ENCODE measurements at places on chromosomes 6 and 20.

- DNase-seq = no peak
Measured at GRCh38 chr20:35735826-35736470, 6.1 kb downstream of the RBM39 start.

- DNase-seq = no peak
Measured at GRCh38 chr6:139443231-139444112, 69.0 kb upstream of the CITED2 start.

- DNase-seq = no peak
Measured at GRCh38 chr6:169173532-169174268, 79.9 kb downstream of the THBS2 start.

DNA sequence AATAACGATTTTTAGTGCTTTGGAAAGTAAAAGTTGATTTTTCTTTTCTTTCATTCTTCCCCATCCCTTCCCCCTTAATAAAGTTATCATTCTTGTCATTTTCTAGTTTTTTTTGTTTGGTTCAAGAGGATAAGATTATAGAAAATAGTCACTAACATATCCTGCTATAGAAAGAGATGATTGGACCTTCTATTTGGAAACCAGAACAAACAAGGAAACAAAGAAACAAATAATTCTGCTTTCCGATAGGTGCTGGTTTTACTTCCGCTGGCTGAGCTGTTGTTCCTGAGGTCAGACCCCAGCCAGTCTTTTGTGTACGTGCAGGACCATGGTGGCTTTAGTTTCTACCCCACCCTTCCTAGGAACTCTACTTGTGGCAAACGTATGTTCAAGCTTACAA lies at the start of gene CDH26:
TSS of gene CDH26 (plus strand) at position 301 of the 400 bp plus-strand sequence. CDS start 304 bp downstream, outside the sequence.
- no peak for DNase-seq

DNA sequence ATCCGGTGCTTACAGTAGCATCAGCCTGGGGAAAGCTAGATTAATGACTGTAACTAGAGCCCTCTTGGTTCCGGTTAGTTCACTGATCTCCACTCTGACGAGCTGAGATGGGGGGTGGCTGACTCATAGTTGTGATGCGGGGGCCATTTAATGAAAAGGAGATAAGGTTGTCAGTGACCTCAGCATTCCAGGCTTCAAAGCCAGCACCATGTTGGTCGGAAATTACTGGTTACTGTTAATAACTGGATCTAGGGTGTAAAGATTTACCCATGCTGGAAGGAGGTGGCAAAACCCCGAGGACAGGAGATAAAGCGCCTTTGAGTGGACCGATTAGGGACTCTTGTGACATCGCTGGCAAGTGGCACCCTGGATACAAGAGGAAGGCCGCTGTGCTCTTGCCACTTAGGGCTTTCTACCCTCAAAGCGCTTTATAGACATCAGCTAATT lies 21.1 kb downstream of the FOXC1 start:
- DNase-seq = no peak

DNA sequence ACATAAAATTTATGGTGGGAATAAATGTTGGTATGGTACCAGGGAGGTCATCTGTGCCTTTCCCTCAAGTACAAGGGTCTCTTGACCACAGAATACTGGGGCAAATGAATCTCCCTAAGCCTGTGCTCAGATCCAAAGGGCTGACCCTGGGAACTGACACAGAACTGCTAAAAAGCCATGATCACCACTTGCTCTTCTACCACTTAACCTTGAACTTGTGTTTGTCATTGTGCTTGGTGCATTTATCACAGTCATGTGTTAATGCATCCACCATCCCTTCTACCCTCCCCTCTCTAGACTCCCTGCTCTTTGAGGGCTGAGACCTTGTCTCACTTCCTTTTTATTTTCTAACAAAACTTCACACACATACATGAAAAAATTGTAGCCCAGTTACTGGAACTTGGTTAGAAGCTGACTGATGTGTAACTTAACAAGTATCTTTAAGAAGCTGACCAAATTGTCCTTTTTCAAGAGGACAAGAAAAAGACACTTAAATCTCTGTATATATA lies 46.1 kb upstream of the PBOV1 start:
- no peak for DNase-seq

- no peak for DNase-seq
Measured at GRCh38 chr6:169933251-169933821, 181.9 kb downstream of the ERMARD start.

GRCh38 chr6:70592391-70593117 lies 25.8 kb downstream of the SDHAF4 start:
- DNase-seq = no peak

GRCh38 chr6:80967609-80968008 lies 784.9 kb downstream of the TENT5A start:
- DNase-seq = no peak

DNA sequence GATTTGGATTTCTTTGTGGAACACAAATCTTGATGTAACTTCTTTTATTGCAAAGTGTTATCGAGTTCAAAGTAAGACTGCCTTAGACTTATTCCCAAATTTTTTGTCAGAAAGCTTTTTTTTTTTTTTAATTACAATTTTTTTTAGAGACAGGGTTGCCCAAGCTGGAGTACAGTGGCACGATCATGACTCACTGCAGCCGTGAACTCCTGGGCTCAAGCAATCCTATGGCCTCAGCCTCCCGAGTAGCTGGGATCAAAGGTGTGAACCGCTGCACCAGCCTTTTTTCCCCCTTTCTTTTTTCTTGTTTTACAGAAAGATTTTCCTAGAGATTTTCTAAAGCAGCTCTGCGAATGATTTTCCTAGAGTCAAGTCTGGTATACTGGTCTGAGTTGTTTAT lies 2.8 kb downstream of the RIOK1 start:
- DNase-seq = no peak

DNA sequence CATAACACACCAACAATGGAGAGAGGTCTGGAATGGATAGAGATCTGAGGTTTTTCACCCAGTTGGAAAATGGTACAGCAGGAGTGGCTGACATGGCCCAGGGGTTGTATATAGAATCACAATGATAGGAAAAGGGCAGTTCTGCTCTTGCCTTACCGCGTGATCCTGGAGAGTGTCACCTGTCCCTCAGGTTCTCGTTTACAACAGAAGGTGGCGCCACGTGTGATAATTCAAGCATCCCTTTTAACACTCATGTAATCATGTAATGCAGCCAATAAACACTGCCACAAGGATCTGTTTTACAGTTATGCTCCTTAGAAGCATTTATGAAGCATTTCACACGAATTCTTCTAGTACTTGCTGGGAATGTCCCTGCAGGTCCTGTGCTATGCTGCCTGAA lies 12.9 kb upstream of the WFDC2 start:
- DNase-seq = peak; percentile 46

DNA sequence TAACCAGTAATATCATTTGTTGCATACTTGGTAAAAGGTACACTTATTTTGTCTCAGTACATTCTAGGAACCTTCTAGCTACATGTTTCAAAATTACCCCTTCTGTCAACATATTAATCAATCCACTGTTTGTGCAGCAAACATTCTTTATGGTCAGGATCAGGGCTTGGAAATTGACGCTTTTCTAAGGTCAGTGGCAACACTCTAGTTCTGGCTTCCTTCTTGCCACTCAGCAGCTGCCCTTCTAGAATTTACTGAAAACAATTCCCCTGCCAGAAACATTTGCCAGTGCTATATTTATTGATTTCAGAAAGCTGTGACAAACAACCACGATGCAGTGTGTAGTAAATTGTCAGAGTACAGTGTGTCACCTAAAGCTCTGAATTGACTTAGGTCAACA lies 84.7 kb upstream of the FBXL4 start:
- no peak for DNase-seq

DNA sequence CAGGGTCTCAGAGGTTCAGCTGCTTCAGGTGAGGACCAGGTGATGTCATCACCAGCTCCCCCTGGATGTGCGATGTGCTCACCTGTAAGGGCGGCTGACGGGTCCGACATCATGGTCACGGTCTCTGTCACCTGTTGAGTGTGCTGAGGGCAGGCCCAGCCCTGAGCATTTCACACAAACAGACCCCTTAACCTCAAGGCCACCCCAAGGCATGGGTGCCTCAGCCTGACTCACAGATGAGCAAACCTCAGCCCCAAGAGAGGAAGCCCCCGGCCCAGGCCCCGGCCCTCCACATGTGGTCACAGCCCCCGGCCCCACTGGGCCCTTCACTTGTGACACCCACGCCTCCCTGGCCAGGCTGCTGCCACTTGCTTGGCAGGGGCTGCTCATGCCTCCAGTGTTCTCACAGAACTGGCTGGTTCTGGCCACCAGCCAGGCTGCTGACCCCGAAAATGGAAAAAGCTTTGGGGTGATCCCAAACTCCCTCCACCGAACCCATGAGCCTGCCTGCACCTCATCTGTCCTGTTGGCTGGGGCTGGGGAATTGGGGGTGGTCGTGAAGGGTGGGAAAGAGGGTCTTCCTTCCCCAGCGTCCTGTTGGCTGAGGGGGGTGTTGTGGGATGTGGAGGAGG lies 33.3 kb downstream of the PRR18 start:
- no peak for DNase-seq

DNA sequence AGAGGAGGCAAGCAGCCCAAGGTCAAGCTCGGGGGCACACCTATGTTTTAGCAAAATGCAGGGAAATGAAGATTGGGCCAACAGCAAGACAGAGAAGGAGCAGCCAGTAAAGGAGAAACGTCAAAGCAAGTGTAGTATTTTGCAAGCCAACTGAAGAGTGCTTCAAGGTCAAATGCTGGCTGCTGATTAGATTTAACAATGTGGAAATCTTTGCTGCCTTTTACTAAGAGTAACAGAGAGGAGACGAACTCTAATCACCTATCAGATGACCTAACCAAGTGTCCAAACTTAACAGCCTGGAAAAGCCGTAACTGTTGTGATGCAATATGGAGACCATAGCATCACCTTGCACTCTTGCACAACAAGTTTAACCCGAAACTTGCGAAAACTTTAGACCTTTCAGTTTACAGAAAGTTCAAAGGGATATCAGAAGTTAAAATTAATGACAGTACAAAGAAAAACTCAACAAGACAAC lies 30.4 kb downstream of the AKIRIN2 start:
- DNase-seq = no peak

GRCh38 chr6:38155144-38155543 lies 335.6 kb downstream of the ZFAND3 start:
- no peak for DNase-seq

- DNase-seq = no peak
Measured at GRCh38 chr20:37490663-37491350, 30.2 kb upstream of the NNAT start.

- peak; percentile 1 for DNase-seq
Measured at GRCh38 chr6:137967689-137968454, 100.8 kb downstream of the TNFAIP3 start.

DNA sequence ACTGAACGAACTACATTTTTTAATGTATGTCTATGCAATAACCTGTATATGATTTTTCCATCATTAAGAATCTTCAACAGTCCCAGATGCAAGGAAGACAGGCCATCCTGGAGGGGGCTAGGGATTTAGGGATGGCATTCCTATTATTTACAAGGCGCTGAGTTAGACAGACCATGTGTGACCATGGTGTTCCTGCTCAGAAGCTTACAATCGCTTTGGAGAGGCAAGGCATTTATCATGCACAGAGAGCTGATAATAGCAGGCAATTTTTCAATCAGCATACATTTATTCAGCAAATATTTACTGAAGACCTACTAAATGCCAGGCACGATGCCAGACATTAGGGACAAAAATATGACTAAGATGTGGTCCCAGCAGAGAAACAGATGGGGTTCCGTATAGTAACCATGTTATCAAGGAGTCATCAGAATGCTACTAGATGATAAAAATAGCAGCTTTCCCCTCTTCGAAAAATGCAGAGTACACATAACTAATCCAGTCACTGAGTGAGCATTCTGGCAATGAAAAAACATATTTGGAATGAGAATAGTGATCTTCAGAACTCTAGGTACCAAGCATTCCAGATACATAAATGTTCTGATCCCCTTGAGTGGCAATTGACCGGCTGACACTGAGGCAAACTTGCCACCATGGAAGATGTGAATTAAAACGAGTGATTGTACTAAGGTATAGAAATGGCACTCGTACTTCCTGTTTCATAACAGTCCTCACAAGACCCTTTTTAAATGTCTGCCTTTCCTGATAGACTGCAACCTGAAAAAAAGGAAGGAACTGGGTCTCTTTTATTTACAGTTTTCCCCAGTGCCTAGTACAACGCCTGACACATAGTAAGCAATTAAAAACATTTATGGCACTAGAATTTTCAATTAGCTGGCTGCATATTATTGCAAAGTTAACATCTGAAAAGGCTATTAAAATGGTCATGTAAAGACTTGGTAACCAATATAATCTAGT lies 135.7 kb downstream of the ATXN1 start:
- DNase-seq = no peak

GRCh38 chr20:14550655-14551054 lies 213.2 kb upstream of the FLRT3 start:
- DNase-seq = no peak

Data from MM.1S (cell line).